NCI-H1417 (cell line): ENCODE measurements at places on chromosomes 3 and 15.

GRCh38 chr3:28982906-28983305, 298.0 kb upstream of the RBMS3 start:
- no peak for DNase-seq

DNA sequence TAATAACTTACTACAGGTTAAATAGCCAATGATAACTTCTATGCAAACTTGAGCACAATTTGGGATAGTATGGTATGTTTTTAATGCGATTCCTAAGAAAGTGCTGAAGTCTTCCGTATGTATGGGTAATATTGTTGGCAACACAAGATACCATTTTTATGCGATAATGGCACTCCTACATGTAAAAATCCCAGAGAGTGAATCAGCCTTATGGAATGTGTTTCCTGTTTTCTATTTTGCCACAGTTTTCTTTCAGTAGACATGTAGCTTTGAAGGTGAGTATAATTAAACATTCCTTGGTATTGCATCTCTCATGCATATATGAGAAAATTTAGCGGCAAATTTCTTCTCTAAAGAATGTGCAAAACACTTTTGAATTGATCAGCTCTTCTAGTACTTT, 396.8 kb upstream of the AZI2 start:
- no peak for DNase-seq

DNA sequence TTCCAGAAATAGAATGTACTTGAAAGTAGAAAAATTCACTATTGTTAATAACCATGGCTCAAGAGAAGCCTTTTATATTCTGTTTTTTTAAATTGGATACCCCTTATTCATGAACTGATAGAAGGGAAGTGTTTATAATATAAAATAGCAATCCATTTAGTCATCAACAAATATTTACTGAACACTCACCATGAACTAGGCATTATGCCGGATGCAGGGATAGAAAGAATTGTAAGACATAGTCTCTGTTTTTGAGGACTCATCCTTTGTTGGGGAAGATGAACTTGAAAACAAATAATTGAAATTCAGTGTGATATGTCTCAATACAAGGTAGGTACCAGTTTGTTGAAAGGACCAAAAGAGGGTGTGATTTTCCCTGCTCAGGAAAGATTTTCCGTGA, 160.9 kb upstream of the SATB1 start:
- no peak for DNase-seq

DNA sequence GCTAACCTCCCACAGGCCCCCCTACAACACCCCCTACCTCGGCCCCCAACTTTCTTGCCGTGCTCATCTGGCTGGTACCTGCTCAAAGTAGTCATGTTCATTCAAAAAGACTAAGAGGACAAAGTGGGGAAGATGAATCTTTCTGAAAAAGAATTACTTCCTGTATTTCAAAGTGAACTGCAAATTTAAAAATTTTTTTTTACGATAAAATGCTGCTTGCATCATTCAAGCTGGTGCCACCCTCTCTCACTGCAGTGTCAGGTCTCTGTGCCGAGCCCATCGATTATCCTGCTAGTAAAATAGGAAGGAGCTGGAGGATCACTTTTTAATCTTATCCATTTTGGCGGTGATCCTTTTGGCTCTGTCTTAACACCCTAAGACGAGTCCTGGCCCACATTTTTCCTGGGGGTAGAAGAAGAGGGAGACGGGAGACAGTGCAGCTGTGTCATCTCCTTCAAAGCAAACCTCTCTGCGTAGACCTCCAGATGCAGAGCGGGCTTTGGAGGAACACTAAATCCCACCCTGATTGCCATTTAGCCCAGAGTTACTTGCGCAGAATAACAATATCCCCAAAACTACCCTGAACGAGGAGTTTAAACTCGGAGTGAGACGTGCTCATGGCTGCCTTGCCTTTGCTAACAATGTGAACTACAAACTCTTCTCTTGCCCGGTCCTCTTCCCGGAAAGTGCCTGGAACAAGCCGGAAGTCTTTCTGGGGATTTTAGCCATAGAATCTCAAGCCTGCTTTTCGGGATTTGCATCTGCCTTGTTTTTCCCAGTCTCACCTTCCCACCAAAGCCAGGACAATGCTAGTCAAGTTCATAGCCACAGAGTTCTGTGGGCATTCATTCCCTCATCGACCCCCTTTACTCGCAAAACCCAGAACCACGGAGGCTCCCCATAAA, 66.2 kb upstream of the CGNL1 start:
- DNase-seq: no peak

- no peak for DNase-seq
Measured at GRCh38 chr3:126498461-126498860, 19.1 kb downstream of the UROC1 start.

- no peak for DNase-seq
Measured at GRCh38 chr15:51706291-51706690, 25.0 kb downstream of the SCG3 start.

DNA sequence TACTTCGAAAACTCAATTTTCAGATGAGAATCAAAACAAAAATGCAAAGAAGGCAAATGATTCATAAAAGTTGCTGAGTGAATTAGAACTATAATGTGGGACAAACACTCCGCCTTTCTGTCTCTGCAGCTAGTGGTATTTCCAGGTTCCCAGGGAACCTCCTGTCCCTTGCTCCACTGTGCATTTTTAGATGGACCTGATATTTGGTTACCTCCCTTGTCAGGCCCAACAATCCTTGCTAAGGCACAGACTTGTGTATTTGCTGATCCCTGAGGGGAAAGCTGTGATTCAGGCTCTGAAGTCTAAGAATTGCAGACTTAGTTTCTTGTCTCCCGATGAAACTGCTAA, 162.7 kb downstream of the LPP start:
- no peak for DNase-seq

- no peak for DNase-seq
Measured at GRCh38 chr15:73078722-73079121, 26.5 kb downstream of the NEO1 start.

GRCh38 chr3:88410259-88410658, 260.5 kb downstream of the C3orf38 start:
- DNase-seq: no peak

DNA sequence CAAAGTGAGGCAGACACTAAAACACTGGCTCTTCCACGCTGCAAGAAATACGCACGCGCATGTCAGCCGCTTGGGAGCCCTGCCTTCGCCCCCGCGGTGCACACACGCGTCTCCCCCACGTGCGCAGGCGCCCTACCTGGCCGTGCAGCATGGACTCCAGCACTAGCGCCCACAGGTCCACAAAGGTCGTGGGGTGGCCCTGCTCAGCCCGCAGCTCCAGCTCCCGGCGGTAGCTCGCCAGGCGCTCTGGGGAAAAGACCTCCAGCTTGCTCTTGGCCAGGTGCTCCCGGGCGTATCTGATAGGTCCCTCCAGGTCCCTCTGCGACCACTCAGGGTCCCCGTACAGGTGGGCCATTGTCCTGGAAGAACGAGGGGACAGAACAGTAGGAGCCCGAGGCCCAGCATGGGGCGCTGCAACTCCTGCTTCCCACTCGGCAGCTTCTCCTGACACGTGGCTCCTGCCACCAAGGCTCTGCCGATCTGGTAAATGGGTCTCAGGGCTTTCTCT, 14.9 kb downstream of the PLA2G4D start:
- no peak for DNase-seq

GRCh38 chr15:93826790-93827189, 404.6 kb upstream of the MCTP2 start:
- no peak for DNase-seq

DNA sequence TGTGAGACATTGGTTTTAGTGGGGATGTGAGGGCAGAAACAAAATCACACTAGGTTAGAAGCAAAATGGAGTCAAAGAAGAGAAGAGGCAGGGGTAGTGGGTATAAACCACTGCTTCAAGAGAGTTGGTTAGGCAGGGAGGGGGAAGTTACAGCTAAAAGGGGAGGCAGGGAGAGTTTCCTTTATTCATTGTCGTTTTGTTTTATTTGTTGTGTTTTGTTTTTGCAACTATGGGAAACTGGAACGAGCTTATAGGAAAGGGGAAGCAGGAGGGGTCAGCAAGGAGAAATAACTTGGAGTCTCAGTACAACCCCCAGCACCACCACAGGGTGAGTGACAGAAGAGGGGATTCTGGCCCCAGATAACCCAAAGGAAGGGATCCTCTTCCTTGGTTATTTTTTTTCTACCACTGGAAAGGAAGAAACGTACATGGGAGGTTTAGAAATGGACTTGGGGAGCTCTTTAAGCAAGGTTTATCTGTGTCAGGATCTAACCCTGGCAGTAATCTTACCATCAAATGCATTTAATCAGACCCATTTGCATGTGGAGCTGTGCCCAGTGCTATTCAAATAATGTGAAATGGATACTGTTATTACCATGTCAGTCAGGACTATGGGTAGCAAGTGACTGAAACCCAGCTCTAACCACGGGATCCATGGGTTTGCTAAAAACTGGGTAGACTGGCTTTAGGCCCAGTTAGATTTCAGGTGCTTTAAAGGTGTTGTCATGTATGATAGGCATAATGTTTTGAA, 68.7 kb downstream of the CCNL1 start:
- no peak for DNase-seq

GRCh38 chr3:126654571-126655383, at the start of gene TXNRD3:
TXNRD3 (minus strand) TSS chr3:126655124.
- peak; percentile 82 for DNase-seq

DNA sequence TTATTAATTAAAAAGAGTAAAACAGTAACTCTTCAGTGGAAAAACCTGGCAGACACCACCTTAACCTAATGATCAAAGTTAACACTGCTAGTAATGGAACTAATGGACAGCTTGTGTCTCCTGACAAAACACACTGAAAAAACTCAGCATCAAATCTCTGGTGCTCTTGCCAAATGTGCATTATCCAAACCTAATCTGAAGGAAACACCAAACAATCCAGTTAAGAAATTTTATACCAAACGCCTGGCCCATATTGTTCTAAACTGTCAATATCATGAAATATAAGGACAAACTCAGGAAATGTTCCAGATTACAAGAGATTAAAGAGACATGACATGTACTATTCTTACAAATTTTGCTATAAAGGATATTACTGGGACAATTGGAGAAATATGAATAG, 10.4 kb downstream of the RSL24D1 start:
- no peak for DNase-seq

DNA sequence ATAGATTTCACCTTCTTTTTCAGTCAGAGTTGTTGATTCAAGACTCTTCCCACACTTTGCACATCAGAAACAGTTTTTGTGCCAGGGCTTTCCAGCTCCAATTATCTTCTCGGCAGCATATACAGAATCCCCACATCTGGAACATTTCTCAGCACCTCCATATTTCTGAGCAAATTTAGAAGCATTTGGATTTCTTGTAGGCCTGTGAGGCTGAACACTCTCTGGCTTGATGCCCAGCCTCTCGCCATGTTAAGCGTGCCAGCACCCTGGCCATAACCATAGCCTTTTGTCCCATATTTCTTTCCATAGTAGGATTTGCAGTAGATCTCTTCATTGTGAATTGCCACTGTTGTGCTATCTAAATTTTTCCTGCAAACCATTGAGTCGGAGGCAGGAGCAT, 28.3 kb downstream of the CD80 start:
- DNase-seq: no peak

GRCh38 chr3:59268170-59268569, 218.3 kb upstream of the CFAP20DC start:
- no peak for DNase-seq

DNA sequence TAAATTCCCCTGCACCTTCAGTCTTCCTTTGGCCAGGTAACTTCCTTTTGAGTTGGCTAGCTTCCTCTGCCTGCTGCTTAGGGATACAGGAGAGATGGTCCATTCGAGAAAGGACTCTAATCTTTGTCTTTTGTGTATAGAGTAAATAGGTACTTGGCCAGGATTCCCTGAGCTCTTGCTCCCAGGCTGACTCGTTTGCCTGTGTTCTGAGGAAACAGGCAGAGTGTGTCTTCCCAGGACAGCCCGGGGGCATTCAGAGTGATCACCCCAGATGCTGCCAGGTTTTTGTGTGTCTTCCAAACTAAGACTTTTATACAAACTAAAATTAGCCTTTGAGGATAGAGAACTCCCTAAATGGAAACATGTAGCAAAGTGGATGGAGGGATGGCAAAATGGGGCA, 39.5 kb downstream of the TMEM108 start:
- DNase-seq: no peak

- no peak for DNase-seq
Measured at GRCh38 chr3:36557021-36557707, 176.9 kb downstream of the STAC start.

- peak; percentile 7 for DNase-seq
Measured at GRCh38 chr3:16828815-16829214, 55.9 kb upstream of the PLCL2 start.

DNA sequence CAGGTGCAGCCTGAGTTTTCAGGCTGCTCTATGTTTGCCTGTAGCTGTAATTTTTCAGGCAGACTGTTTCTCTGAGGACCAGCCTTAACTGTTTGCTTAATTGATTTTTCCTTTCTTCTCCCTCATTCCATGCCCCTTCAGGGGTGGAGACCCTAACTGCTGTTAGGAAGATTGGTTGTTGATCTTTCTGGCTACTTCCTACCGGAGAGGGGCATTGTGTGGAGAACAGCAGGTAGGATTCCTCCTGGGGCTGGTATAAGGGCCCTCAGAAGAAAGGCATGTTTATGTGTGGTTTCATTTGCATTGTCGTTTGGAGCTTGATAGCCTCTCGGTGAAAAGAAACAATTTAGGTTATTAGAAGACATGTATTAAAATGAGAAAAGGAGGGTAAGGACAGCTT, 56.9 kb upstream of the GOLGA6L2 start:
- DNase-seq: peak; percentile 64

DNA sequence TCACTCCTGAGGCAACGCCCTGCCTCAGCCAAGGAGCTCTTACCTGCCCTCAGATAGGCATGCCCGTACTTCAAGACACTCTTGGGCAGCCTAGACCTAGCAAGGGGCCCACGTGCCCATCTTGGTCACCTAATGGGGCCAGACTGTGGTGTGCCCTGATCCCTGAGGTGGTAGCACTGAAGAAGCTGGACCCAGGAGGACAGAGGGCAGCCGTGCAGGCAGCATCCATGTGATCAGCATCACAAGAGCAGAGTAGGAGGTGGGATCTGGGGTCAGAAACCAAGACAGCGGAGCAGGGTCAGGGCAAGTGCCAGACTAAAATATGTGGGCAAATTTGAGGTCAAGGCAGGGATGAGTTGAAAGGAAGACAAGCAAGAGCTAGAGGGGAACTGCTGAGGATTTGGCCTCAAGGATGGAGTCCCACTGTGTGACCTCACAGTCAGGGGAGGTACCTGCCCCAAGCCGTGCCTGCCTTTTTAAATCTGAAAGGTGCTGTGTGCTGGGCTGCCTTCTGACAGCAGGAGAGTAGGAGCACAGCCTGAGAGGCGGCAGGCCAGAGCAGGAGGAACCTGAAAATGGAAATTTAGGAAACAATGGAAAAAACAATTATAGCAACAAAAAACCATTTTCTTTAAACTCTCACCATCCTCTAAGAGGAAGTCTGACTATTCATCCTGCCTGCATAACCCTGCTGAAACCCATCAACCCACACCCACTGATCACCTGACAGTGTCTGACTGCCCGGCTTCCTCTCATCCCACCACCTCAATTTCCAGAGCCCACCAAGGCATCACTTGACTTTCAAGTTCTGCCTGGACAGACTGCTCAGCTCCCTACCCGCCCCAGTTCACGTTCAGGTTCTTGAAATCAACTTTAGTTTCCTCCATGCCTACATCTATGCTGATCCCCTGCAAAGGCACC, 7.3 kb downstream of the ZBTB38 start:
- no peak for DNase-seq
